ENCODE measurements at places on chromosomes 2 and 18.

DNA sequence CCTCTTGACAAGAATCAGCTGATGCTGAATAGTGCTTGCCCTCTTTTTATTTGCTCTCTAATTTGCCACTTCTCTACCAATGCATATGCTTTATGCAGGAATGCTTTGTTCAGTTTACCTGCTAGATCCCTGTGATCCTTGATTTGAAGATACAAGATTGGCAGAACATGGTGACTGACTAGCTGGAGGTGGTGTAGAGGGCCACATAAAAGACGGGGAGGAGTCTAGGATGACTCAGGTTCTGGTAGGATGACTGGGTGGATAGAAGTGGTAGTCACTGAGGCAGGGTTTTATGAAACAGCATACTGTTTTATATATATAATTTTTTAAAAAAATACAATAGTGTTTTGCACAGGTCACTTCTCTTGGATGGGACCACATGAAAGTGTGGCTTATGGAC lies 6.3 kb upstream of the ADGRF3 start:
- DNase-seq, result no peak

GRCh38 chr2:105068875-105069274 lies 31.0 kb downstream of the MRPS9 start:
- no peak for DNase-seq

DNA sequence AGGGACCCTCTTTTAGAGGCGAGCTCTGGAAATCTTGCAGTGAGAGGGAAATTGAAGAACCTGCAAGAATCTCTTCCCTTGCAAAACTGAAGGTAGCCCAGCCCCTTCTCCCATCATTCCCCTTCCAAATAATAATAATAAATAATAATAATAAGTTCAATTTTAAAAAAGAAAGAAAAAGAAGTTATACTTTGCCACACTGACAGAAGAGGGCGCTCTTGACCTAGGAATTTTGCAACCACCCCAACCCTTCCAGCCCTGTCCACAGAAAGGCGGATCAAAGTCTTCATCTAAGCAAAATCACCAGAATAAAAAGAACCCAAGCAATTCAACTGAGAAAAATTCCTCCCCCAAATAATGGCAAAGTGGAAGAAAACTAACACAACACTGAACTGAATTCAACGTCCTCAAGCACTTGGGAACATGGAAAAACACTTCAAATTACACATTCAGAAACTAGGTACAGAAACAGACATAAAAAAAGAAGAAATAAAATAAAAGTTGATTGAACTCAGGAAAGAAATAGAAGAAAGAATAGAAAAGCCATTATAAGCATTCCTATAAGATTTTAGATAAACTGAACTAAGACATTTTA lies 98.9 kb upstream of the GLS start:
- DNase-seq, result peak; percentile 32

DNA sequence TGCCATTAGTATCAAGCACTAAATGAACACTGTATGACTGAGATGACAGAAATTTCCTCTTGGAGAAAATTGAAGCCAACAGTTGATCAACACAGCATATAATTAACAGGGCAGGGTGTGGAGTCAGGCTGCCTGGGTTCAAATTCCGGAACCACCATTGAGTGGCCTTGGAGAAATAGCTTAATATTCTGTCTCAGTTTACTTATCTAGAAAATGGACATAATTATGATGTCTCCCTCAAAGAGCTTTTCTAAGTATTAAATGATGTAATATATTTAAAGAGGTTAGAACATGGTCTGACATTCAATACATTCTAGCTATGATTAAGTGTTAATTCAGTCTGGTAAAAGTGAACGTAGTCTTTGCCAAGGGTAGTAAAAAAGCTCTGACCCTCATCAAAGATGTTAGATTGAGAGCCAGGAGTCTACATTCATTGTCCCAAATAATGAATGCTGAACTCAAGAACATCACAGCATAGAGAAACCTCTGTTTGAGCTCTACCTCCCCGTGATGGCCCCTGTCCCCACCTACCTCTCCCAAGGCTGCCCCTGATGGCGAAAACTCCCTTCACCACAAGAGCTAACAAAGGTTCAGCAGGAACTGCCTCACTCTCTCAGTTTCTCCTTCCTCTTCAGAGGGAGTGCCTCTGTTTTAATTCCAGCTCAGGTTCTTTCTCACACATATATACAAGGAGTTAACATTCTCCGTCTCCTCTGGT lies 2.7 kb upstream of the VWA3B start:
- no peak for DNase-seq

DNA sequence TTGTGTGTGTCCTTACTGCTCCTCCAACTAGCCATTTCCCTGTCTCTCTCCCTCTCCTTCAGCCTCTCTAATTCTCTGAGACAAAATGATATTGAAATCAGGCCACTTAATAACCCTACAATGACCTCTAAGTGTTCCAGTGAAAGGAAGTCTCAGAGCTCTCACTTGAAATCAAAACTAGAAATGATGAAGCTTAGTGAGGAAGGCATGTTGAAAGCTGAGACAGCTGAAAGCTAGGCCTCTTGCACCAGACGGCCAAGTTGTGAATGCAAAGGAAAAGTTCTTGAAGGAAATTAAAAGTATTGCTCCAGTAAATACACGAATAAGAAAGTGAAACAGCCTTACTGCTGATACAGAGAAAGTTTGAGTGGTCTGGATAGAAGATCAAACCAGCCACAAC lies 72.9 kb downstream of the PRKCE start:
- DNase-seq, result no peak

DNA sequence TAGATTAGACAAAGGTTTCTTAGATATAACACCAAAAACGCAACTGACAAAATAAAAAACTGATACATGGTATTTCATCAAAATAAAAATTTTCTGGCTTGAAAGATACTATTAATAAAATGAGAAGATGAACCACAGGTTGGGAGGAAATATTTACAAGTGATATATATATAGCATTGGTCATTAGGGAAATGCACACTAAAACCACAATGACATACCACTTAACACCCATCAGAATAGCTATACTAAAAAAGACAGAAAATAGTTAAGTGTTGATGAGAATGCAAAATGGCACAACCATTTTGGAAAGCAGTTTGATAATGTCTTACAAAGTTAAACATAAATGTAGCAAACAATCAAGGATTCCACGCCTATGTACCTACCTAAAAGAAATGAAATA lies 83.9 kb downstream of the SLC66A3 start:
- no peak for DNase-seq

DNA sequence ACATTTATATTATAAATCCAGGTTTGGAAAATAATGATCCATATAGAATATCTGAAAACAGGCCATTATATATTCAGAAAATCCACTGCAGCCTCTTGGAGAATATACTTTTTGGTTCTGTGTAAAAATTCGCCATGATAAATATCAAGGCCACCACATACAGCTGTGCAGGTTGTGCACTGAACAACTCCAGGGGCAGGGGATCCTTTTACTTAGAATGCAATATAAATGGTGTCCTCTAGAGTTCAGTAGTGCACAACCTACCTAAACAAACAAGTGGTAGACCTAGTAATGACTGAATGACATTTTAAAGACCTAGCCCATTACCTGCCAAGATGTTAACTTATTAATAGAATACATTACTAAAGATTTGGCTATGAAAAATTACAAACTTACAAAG lies 22.4 kb downstream of the MOGAT1 start:
- no peak for DNase-seq

- DNase-seq, result no peak
Measured at GRCh38 chr2:110868971-110869370, 136.6 kb downstream of the ACOXL start.

GRCh38 chr2:230734247-230735175 lies 21.9 kb downstream of the CAB39 start:
- no peak for DNase-seq

GRCh38 chr2:205934443-205934842 lies 151.5 kb downstream of the INO80D start:
- no peak for DNase-seq

- no peak for DNase-seq
Measured at GRCh38 chr18:40676668-40677067, 1278.4 kb upstream of the PIK3C3 start.

GRCh38 chr2:28643911-28644334 lies 107.7 kb upstream of the PPP1CB start:
- DNase-seq, result no peak
